ENCODE measurements at places on chromosomes 1 and 21.

GRCh38 chr1:44664730-44665370, 9.4 kb downstream of the TMEM53 start:
- peak; percentile 44 for DNase-seq

- no peak for DNase-seq
Observed at GRCh38 chr1:209162651-209163050, 420.9 kb upstream of the CAMK1G start.

DNA sequence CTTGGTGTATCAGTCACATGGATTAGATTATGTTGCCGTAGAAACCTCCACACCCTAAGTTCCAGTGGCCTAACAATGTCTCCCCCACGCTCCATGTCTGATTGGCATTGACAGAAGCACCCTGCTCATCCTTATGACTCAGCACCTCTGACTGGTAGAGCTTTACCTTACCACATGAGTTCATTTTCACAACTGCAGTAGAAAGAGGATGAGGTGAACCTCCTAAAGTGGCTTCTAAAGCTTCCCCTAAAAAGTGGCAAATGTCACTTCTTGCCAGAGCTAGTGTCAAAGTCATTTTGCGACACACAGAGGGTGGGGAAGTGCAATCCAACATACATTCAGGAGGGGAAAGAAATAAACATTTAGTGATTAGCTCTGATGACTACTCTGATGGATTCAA, 30.6 kb upstream of the LYPD8 start:
- DNase-seq: no peak

GRCh38 chr1:183089025-183089639, 65.9 kb downstream of the LAMC1 start:
- DNase-seq: no peak

DNA sequence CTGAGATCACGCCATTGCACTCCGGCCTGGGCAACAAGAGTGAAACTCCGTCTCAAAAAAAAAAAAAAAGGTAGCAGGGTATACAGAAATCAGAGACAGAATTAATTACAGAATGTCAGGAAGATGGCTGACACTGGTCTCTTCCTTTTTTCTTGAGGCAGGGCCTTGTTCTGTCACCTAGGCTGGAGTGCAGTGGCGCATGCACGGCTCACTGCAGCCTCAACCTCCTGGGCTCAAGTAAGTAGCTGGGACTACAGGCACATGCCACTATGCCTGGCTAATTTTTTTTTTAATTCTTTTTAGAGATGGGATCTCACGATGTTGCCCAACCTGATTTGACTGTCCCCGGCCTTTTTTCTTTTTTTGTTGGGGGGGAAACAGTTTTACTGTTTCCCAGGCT, 16.4 kb downstream of the RNU5D-1 start:
- no peak for DNase-seq

DNA sequence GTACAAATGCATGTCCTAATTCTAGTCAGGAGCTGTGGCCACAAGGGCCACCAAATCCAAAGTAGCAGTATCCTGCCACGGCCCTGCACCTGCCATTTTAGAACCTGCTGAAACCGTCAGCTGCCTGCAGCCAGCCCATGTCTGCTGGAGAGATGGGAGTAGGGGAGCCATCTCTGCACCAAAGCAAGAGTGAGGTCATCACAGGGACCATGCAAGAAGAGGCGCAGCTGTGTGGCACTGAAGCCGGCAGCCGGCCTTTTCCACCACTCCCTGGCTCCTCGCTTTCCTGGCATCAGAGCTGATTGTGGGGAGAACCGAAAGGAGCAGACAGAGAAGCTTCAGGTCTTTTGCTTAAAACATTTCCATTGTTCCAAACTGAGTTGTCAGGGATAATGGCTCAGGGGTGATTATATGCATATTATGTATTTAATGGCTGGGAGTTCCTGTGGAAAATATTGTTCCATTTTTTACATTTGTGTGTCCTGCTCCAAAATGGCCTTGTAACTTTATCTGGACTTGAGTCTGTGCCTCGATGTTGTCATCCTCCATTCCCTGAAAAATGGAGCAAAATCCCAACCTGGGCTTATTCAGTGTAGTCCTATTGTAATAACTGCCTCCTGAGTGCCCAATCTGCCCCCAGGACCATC, 18.7 kb upstream of the NBL1 start:
- DNase-seq: no peak

- DNase-seq: no peak
Observed at GRCh38 chr21:31576428-31576827, 83.1 kb upstream of the SOD1 start.

GRCh38 chr1:13682444-13682843, 17.5 kb upstream of the PRDM2 start:
- DNase-seq: no peak

- no peak for DNase-seq
Observed at GRCh38 chr1:65164633-65165032, 16.6 kb downstream of the AK4 start.

- no peak for DNase-seq
Observed at GRCh38 chr1:4675454-4676186, 21.2 kb downstream of the AJAP1 start.

DNA sequence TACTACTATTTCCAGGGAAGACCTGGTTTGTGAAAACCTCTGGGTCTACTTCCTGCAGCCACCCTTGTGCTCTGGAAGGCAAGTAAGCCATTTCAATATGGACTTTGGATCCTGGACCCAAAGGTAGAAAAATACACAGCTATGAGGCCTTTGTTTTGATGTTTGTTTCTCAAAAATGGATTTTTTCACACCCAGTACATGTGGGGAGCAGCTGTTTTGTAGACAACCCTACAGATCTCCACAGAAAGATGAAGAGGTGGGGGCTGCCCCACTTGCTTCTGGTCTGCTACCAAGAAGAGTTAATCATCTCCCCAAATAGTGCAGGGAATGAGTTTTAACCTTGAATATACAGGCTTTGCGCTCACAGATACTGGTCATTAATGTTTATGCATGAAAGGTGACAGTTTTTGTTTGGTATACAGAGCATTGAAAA, 29.2 kb downstream of the ZNF281 start:
- no peak for DNase-seq

DNA sequence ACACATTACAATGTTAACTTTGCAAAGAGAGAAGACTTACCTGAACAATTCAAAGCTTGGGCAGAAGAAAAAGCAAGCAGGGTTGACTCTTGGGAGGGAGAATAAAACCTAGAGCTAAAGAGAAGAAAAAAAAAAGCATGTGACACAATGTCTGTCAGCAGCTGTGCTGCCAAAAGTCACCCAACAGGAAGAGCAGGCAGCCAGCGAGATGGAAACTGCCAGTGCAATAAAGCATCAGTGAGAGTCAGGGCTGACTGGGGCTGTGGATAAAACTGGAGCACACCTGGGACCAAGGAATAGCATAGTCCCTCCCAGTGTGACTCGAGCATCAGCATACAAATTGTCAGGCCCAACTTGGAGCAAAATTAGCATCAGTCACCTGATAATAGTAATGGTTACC, 65.0 kb upstream of the SLC22A15 start:
- DNase-seq: no peak

DNA sequence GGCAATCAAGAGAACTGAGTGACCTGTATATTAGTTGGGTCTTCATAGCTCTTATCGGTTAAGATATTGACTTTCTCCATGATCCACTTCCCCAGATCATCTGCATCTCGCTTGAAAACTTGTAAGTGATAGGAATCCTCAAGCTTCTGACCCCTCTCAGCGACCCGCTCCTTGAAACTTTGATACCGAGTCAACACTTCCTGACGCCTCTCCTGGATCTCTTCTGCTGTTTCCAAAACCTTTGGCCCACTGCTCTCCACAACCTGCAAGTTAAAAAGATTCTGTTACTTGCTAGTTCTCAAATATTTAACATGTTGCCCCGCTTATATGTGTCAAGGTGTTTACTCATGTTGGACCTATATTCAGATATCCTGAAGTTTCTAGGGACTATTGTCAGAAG, 1.4 kb downstream of the SPTA1 start:
- DNase-seq: no peak

DNA sequence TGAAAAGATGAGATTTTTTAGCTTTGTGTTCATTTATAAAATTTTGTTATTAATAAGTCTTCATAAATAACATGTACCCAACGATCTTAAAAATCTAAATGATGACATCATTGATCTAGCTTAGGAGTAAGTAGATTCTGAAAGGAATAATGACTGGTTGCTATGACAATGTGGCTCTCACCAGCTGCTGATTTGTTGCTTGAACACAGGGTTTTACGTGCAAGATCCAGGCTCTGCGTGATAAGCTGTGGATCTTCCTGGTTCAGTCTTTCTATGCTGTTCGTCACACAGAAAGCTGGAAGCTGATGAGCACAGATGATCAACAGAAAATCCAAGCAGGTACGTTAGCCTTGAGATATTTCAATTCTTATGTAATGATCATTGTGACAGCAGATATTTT, 49.1 kb upstream of the C1orf146 start:
- no peak for DNase-seq

DNA sequence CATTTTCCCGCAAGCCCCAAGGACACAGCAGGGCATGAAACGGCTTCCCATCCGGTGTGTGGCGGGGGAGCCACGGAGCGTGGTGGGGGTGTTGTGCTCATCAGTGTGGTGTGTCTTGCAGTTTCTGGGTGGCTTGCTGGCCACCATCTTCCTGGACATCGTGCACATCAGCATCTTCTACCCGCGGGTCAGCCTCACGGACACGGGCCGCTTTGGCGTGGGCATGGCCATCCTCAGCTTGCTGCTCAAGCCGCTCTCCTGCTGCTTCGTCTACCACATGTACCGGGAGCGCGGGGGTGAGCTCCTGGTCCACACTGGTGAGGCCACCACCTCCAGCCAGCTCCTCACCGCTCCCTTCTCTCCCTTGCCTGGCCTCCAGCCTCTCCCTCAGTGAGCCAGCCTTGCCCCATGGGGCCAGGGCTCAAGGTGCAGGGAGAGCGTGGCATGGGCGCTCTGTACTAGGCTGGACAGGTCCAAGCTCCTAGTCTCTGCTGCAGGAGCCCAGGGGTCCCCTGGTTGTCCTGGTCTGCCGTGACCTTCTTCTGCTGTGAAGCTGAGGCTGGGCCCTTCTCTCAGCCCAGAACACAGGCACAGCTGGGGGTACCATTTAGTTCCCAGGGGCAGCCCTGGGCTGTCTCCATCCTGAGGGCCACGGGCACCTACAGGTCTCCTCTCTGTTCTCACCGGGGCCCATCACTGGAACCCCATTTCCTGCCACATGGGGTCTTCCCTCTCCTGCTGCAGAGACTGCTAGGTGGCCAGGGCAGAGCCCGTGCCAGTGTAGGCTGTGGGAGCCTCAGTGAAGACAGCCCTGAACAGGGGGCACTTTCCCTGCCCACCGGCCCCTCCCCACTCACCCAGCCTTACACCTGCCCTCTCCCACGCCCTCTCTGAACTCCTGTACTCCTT, 12.6 kb downstream of the AGTRAP start:
- no peak for DNase-seq

DNA sequence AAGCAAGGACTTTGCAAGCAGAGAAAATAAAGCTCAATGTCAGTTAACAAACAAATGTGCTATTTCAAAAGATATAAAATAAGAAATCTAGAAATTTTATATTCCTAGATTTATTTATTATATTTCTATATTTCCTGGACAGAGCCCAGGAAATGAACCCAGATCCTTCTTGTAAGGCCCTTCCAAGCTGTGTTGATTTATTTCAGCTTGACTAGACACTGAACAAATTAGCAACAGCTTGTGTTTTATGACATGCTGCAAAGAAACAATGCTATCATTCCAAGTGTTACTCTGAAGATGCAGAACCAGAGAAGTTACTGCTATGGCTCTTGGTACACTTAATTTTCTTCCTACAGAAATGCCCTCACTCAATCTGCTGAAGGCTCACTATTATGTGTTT, 6.2 kb downstream of the TGFBR3 start:
- no peak for DNase-seq

- peak; percentile 7 for DNase-seq
Observed at GRCh38 chr1:211037095-211037494, 96.9 kb downstream of the KCNH1 start.

DNA sequence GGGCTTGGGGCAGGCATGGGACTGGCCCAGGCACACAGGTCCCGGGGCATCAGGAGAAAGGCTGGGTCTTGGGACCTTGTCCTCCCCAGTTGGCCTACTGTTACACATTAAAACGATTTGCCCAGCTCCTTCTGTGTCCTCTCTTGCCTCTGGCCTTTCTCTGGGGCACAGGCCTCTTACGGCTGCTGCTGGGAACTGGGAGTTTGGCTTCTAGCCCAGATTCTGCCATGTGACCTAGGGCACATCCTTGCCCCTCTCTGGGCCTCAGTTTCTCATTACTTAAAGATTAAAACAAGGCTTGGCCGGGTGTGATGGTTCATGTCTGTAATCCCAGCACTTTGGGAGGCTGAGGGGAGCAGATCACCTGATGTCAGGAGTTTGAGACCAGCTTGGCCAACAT, 14.0 kb downstream of the KDF1 start:
- DNase-seq: no peak

DNA sequence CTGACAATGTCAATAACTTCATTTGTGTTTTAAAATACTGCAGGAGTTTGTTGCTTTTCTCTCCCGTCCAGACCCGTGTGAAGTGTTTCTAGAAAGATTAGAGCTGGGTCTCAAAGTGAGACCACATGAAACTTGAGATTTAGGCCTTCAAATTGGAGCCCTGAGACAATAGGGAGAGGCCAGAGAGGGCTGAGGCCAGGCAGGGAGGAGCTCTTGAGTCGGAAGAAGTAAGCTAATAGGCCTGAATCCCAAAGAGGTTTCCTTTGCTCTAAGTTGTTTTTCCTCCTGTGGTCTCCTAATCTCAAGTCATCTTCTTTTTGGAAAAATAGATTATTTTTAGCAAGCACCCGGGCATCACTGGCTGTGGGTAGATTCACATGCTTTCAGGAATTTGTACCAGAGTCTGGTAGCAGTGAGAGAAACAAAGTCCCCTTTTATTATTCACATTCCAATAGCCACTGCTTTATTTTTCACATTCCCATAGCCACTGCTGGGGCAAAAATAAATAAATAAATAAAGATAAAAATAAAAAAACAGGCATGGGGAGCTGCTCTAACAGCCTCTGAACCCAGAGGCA, 25.6 kb downstream of the CD244 start:
- DNase-seq: no peak

DNA sequence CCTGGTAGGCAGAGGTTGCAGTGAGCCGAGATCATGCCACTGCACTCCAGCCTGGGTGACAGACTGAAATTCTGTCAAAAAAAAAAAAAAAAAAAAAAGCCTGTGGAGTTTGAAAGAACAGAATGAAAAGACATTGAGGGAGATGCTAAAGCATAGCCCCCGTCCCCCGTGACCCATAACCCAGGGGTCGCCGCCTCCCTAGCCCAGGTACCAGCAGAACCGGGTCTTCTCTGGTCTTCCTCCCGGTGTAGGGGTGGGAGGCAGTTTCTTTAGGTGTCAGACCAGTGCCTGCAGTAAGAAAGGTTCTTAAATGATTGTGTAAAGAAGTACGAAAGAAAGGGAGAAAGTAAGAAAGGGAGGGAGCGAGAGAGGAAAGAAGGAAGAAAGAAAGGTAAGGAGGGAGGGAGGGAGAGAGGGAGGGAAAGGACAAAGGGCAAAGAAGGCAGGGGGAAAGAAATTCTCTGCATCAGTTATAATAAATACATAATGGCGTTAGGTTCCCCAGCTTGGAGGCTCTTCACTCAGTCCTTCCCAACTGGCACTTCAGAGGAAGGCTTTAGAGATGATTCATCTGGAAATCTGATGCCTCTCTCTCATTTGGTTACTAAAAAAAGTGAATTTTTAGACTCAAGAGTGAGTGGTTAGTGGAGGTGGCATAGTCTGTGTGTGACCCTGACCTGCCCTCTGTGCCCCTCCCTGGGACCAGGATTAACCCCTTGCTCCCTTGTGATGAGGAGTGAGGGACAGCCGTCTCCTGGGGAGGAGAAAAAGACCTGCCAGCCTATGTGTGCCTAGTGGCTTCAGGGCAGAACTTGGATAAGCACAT, 1.1 kb downstream of the IL24 start:
- no peak for DNase-seq
